Neural crest cell (in vitro differentiated cells): ENCODE measurements at places on chromosomes 4 and X. TPM values are rescaled to one million over a fixed set of nuclear protein-coding genes. Genes with fewer than 3 reads are reported as not detected.

DNA sequence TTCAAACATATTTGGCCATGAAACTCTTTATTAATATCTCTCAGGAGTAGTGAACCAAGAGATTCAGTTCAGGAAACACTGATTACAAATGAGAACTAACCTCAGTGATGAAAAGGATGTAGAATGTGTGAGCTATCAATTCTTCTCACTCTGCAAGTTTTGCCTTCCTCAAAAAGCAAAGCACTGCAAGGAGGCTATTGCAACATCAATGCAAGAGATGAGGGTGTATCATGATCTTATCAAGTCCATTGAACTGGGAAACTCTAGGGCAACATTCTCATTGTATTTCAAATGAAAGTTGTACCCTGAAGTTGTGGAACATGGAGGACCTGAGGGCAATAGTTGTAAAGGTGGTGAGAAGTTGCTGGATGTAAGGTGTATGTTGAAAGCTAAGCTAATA is 56.4 kb upstream of the VEGFC start:
- no peaks in the 10 kb centered on the region for H3K4me1 ChIP-seq
- DNase-seq = no peak
- peaks cover 5% of the 10 kb centered on the region for H3K36me3 ChIP-seq
- H3K27ac ChIP-seq = no peak overlapping the region
- no peaks in the 10 kb centered on the region for H3K27me3 ChIP-seq
- no peak overlapping the region for H3K4me3 ChIP-seq

The SLC9B1 gene
- 1.7 and 2.0 TPM in 2 replicates for total RNA-seq

The NCAPG gene
- total RNA-seq = 75.8 and 79.6 TPM in 2 replicates

The MAGEB1 gene
- not detected in 2 replicates for total RNA-seq

DNA sequence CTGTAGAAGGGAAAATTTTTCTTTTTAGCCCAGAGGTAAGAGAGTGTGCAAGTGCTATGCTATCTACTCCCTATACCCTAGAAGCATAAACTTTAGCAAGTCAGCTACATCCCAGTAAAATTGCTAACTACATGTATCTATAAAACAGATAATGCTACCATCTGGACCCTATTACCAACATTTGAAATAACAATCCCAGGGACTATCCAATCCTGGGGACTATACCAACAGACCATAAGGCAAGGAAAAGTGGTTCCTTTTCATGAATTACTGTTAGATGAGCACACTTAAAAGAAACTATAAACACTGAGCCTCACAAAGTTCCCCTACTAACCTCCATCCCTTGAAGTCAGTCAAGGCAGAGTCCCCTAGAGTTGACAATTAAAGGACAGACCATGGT is 213.6 kb upstream of the VEGFC start:
- H3K27ac ChIP-seq = no peak overlapping the region
- no peaks in the 10 kb centered on the region for H3K4me1 ChIP-seq
- no peaks in the 10 kb centered on the region for H3K36me3 ChIP-seq
- no peak for DNase-seq
- H3K4me3 ChIP-seq = no peak overlapping the region

DNA sequence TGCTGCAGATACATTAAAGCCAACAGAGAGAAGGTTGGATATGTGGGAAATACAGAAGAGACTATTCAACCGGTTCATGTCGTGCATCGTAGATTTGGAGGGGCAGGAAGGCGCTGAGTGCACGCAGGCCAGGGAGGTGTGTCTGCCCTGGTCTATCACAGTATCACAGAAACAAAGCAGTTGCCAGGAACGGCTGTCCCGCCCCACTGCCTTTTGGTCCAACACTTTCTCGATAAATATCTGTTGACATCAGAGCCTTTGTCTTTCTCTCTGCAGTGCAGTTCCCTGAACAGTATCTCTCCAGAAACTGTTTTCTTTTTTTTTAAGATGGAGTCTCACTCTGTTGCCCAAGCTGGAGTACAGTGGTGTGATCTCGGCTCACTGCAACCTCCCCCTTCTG is 151.1 kb upstream of the BCOR start:
- peaks cover 25% of the 10 kb centered on the region for H3K4me1 ChIP-seq
- peak overlapping the region; percentile 67 for H3K27ac ChIP-seq
- H3K27me3 ChIP-seq = no peaks in the 10 kb centered on the region

GRCh38 chr4:40587826-40588225 is 41.8 kb downstream of the RBM47 start:
- no peak overlapping the region for H3K27ac ChIP-seq
- no peaks in the 10 kb centered on the region for H3K27me3 ChIP-seq
- no peak for DNase-seq
- no peak overlapping the region for H3K4me3 ChIP-seq

- peaks cover 4% of the 10 kb centered on the region for H3K36me3 ChIP-seq
- H3K27me3 ChIP-seq = no peaks in the 10 kb centered on the region
- no peak overlapping the region for H3K27ac ChIP-seq
Measured at GRCh38 chrX:29155286-29155685, 568.0 kb downstream of the IL1RAPL1 start.

The VSIG4 gene
- total RNA-seq = not detected in 2 replicates

DNA sequence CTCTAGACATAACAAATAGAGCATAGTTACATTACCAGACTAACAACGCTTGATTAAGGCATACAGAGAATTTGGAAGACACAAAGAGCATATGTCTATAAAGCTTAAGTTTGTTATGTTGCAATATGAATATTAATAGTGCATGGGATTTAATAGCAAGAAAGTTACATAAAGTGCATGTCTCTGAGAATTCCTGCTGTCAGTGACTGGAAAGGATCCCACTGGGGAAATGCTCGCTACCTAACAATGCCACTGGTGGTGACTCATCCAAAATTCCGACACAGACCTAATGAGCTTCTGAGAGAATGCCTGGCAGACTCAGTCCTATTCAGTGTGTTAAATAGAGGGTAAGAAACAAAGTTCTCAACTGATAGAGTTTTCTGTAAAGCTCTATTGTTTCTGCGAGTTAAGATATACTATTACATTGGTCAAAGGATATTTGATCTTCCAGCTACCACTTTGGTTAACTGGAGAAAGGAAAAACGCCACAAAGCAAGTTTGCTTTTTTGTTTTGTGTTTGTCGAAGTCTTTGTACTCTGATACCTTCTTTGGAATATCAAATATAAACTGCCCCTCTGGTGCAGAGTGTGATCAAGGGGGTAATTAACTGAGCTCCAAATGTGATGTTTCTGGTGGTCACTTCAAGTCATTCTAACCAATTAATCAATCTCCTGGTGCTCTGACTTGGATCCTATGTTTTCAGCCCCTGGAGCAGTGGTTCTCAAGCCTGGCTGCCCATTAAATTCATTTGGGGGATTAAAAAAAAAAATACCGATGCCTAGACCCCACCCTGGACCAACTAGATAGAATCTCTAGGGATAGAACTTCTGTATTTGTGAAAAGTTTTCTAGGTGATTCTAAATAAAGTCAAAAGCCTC is 107.9 kb downstream of the PALLD start:
- DNase-seq = no peak
- no peak overlapping the region for H3K27ac ChIP-seq
- no peaks in the 10 kb centered on the region for H3K36me3 ChIP-seq
- no peaks in the 10 kb centered on the region for H3K27me3 ChIP-seq

- H3K36me3 ChIP-seq = peaks cover 14% of the 10 kb centered on the region
- H3K27me3 ChIP-seq = no peaks in the 10 kb centered on the region
- no peaks in the 10 kb centered on the region for H3K4me1 ChIP-seq
- no peak overlapping the region for H3K4me3 ChIP-seq
- no peak for DNase-seq
Measured at GRCh38 chr4:189921058-189921457, 19.6 kb upstream of the FRG1 start.

The TEC gene
- 0.21 and 0.25 TPM in 2 replicates for total RNA-seq

The DGKQ gene
- total RNA-seq = 15.0 and 15.7 TPM in 2 replicates

The AFP gene
- not detected in 2 replicates for total RNA-seq

The TENM3 gene
- 43.9 and 46.9 TPM in 2 replicates for total RNA-seq

The EGF gene
- total RNA-seq = 0.84 and 1.2 TPM in 2 replicates

DNA sequence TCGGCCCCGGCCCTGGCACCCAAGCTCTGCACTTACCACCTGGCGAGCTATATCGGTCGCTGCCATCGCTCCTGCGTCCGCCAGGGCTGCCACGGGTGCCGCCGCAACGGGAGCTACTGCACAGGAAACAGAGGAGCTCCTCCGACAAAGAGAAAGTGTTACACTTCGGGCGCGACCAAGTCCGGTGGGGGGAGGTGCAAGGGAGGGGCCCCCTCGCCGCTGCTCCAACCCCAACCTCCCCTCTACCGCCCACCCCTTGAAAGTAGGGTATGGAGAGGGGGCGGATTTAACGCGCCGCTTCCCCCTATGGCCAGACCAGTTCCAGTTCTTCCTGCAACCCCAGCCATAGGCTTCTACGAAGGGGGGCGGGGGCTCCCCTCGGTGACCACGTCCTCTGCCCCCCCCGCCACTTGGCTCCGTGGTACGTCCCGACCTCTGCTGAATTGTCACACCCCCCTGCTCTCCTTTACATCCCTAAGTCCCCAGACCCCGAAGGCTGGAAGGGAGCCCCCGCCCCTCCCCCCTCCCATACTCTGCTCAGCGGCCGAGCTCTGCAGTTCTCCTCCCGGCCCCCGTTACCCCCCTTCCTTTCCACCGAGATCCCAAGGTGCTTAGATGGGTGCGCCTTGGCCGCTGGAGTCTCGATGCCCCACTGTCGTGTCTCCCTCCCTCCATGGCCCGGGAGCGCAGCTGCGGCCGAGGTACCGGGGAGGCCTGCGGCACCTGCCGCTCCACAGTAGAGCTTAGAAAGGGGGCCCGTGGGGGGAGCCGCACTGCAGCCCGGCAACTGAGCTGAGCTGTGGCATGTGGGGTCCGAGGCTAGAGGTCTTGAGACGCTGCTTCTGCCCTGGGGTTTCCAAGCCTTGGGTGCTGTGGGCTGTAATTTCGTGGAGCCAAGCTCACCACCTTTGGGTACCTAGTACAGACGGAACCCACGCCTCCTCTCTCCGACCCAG is at the start of gene SEPTIN6:
TSS of gene SEPTIN6 (minus strand) at position 129 of the 956 bp plus-strand sequence. CDS start at position 66, 63 bp downstream.
- peak within 1 kb of the TSS; percentile 93 for H3K4me3 ChIP-seq
- H3K36me3 ChIP-seq = peaks cover 4% of the 10 kb centered on the region
- no peaks in the 10 kb centered on the region for H3K27me3 ChIP-seq

GRCh38 chr4:164488114-164488513 is 265.8 kb upstream of the SMIM31 start:
- H3K4me1 ChIP-seq = no peaks in the 10 kb centered on the region
- no peaks in the 10 kb centered on the region for H3K27me3 ChIP-seq
- H3K36me3 ChIP-seq = no peaks in the 10 kb centered on the region
- no peak overlapping the region for H3K27ac ChIP-seq

- H3K4me3 ChIP-seq = no peak overlapping the region
- DNase-seq = no peak
- H3K27ac ChIP-seq = peak overlapping the region; percentile 40
- peaks cover 14% of the 10 kb centered on the region for H3K36me3 ChIP-seq
Measured at GRCh38 chr4:41143311-41144039, 70.9 kb downstream of the APBB2 start.
